ENCODE measurements at places on chromosomes 7 and 10.

DNA sequence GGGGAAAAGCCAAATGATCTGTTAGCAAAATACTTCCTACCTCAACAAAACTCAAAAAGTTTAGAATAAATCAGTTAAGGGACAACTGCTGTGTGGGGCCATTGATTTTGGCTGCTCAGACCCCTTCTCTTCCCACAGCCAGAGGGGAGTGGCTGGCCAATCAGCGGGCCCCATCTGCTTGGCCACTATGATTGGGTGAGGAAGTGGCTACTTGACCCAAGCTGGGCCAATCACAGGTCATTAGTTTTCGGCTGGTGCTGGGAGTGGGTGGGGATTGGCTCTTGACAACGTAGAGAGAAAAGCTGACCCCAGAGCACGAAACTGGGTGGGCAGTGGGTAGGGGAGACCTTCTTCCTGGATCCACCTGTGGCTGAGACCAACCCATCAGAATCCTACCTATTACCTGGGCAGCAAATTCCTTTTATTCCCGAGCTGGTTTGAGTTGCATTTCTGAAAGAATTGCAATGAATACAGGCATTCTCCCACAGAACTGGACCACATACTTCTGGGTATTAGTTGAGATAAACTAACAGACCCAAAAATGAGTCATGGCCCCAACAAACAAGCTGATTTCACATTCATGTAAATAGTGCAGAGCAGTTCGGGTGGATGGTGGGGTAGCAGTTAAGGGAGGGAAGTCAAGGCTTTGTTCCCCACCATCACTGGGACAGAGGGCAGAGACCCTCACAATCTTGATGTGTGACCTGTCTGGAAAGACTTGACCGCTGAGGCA is 35.6 kb upstream of the HMX3 start:
- no peak for DNase-seq

DNA sequence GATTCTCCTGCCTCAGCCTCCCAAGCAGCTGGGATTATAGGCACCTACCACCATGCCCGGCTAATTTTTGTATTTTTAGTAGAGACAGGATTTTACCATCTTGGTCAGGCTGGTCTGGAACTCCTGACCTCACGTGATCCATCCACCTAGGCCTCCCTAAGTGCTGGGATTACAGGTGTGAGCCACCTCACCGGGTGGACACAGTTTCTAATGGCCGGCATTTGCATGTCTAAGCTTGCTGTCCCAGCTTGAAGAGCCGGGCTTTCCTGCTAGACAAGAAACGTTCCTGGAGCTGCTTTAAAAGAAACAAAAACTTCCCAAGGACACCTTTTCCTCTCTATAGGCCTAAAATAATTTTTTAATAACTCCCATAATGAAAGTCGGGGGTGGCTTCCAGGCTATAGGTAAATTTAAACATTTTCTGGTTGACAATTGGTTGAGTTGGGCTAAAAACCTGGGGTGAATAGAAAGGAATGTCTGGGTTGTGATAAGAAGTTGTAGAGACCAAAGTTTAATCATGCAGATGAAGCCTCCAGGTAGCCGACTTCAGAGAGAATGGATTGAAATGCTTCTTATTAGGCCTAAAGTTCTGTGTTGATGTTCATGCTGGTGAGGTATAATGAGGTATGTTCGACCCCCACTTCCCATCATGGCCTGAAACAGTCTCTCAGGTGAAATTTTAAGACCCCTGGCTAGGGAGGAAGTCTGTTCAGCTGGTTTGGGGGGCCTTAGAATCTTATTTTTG is 8.8 kb downstream of the ACADSB start:
- no peak for DNase-seq

DNA sequence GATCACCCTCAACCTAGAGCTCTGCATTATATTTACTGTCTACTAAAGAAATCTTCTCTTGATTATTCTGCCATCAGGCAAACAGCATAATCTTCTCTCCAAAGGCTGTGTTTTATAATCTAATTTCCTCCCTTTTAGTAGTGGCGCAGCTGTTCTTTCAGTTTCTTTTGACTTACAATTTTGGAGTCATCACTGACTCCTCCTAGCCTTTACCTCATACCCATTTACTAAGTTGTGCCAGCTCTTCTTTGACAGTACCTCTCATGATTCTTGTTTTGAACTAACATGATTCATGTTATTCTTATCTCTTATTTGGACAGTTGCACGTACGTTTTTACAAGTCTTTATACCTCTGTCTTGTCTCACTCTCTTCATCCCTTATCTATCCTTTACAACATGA is 113.0 kb downstream of the FOXP2 start:
- DNase-seq = no peak

- DNase-seq = no peak
Observed at GRCh38 chr10:24363070-24363469, 154.1 kb downstream of the KIAA1217 start.

DNA sequence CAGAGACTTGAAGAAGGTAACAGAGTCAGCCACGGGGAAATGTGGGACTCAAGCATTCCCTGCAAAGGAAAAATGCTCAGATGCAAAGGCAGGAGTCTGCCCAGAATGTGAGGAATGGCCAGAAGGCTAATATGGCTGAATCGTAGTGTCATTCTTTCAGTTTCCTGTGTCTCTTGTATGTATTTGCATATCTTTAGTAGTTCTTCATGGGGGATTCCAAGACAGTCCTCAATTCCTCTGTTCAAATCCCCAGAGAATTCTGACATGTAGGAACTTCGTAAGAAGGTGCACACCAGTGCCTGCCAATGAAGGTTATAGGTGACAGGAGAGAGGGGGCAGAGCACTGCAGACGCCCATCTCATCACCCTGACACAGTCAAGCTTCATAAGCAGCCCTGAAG is 154.4 kb downstream of the CACNB2 start:
- DNase-seq = no peak

DNA sequence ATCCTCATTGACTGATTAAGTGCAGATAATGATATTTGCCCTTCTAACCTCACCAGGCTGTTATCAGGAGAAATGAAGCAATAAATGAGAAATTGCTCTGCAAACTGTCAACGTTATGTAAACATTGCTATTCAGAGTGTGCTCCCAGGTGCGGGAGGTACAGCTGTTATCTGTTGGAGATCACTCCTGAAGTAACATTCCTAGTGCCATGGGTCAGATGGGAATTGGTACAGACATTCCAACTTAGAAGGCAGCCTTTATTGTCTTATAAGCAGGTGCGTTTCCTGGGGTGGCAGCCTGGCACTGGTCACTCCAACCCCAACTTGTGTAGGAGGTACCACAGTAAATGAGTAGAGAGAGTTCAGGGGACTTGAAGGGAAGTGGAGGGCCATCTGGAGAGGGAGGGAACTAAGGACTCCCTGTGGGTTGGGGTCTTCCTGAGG is 36.8 kb downstream of the HK1 start:
- no peak for DNase-seq

DNA sequence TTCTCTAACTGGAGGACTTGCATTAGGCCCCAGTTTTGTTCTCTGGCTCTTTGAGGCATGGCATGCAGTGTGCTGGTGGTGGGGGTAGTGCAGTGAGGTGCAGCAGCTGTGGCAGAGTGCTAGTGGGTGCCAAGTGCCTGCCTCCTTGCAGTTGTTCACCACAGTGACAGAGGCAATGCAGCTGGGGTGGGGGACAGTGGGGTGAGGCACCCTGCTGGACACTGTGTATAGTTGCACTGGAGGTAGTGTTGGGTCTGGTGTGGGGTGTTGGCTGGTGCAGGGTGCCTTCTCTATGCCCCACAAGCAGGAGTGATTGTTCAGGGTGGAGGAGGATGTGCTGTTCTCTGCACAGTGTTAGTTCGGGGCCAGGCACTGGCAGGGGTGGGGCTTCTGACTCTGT is 21.7 kb upstream of the KEL start:
- no peak for DNase-seq

- no peak for DNase-seq
Observed at GRCh38 chr7:51444936-51445335, 128.3 kb upstream of the COBL start.

Measured in sciatic nerve (tissue), 2 donors.